Kasumi-1 (cell line): ENCODE measurements at places on chromosomes 11 and 22.

- DNase-seq = no peak
Measured at GRCh38 chr11:126700768-126701519, 299.6 kb downstream of the KIRREL3 start.

GRCh38 chr11:128465946-128466705, 121.2 kb downstream of the ETS1 start:
- no peak for DNase-seq

DNA sequence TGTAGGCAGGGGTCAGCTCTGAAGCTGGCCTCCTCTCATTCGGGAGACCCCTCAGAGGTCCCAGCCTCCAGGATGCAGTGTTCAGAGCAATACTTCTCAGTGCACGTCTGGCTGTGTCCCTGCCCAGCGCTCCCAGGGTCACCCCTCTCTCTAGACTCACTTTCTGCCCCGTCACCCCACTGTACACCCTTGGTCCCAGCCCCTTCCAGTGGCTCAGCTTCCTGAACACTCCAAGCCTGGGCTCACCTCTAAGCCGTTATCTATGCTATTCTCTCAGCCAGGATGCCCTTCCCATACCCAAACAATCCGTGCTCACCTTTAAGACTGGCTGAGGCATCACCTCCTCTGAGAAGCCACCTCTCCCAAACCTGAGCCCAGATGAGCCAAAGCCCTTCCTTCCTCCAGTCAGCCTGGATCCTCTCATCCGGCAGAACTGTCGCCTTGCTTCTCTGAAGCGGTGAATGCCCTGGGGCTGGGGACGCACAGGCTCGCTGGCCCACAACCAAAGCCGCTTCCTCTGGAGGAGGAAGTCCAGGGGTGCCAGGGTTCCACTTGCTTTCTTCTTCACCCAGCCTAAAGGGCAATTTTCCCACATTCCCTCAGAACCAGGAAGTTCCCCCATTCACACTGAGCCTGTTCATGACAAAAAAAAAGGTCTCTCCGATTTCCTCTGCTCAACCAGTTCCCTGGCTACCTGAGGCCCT, 13.7 kb upstream of the CDKN1C start:
- DNase-seq = peak; percentile 75

DNA sequence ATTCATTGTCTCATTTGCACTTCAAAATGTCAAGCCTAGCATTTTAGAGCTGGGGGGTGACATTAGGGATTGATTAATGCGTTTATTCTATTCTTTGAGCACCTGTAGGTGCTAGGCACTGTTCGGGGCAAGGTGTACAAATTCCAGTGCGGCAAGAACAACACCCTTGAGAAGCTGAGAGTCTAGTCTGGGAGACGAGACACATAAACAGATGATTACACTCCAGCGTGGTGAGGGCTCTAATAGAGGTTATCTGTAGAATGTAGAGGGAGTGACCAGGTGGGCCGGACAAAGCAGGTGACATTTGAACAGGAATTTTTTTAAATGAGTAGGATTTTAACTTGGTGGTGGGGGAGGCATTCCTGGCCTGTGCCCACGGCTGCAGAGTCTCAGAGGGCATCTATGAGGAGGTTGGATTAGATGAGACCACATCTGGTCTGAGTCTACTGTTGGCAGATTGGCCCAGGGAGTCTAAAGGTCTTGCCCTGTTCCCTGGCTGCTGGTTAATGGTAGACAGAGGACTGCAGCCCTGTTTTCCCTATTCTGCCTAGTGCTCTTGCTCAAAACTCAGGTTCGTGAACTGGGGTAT, 970 bp downstream of the CAT start:
- DNase-seq = no peak

- no peak for DNase-seq
Measured at GRCh38 chr11:133243832-133244231, 288.5 kb downstream of the OPCML start.

DNA sequence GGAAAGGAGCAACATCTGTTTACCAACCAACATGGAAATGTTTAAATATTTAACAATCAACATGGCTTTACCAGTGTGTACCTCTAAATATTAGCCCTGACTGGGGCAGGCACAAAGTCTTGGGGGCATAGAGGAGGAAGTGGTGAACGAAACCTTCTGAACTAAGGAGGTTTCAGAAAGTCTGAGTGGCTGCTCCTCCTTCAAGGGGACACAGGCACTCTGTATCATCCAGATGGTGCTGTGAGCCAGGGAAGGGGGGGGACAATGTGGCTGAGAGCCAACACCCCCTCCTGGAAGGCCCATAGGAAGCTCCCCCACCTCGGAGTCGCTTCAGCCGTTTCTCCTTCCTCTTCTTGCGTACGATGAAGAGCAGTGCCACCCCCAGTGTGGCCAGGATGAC, 107.7 kb downstream of the CEP164 start:
- DNase-seq = no peak

DNA sequence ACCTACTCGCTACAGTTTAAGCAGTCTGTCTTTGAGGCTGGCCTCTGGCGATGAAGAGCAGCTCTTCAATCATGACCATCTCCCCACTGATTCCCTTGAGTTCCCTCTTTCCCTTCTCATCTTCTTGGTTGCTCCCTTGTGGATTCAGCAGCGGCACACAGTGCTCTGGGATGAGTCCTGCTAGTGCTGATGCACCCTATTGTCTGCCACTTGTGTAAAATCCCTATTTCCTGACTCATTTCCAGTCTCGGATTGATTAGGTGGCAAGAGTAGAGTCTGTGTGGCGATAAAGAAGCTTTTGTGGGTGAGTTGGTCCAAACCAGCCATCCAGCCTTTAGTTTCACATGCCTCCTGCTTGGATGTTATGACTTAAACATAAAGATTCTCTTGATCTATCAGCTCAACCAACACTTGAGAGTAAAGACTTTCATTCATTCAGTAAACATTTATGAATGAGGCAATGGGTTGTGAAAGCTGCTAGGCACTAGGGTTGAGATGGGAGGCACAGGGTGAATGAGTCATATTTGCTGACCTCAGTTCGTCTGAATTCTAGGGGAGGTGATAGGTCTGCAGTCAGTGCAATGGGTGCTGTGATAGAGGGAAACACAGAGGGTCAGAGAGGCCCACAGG, 219.4 kb upstream of the RAG2 start:
- no peak for DNase-seq

GRCh38 chr11:28632338-28632737, 524.1 kb downstream of the METTL15 start:
- no peak for DNase-seq

GRCh38 chr11:63132985-63133775, 10.8 kb downstream of the SLC22A24 start:
- no peak for DNase-seq
